ENCODE measurements at places on chromosomes 6 and 20.

GRCh38 chr6:30446259-30446658, 43.0 kb upstream of the HLA-E start:
- H3K4me3 ChIP-seq: no peak overlapping the region
- H3K36me3 ChIP-seq: no peaks in the 10 kb centered on the region
- no peaks in the 10 kb centered on the region for H3K4me1 ChIP-seq
- peaks cover 91% of the 10 kb centered on the region for H3K27me3 ChIP-seq

- H3K36me3 ChIP-seq: no peaks in the 10 kb centered on the region
- H3K4me1 ChIP-seq: no peaks in the 10 kb centered on the region
- H3K27ac ChIP-seq: no peak overlapping the region
- no peaks in the 10 kb centered on the region for H3K27me3 ChIP-seq
- no peak overlapping the region for H3K4me3 ChIP-seq
Observed at GRCh38 chr6:22064558-22064957, 232.3 kb downstream of the PRL start.

GRCh38 chr20:61184194-61184593, 67.9 kb upstream of the CDH4 start:
- H3K27ac ChIP-seq: no peak overlapping the region
- H3K4me1 ChIP-seq: no peaks in the 10 kb centered on the region
- DNase-seq: no peak
- H3K4me3 ChIP-seq: no peak overlapping the region

DNA sequence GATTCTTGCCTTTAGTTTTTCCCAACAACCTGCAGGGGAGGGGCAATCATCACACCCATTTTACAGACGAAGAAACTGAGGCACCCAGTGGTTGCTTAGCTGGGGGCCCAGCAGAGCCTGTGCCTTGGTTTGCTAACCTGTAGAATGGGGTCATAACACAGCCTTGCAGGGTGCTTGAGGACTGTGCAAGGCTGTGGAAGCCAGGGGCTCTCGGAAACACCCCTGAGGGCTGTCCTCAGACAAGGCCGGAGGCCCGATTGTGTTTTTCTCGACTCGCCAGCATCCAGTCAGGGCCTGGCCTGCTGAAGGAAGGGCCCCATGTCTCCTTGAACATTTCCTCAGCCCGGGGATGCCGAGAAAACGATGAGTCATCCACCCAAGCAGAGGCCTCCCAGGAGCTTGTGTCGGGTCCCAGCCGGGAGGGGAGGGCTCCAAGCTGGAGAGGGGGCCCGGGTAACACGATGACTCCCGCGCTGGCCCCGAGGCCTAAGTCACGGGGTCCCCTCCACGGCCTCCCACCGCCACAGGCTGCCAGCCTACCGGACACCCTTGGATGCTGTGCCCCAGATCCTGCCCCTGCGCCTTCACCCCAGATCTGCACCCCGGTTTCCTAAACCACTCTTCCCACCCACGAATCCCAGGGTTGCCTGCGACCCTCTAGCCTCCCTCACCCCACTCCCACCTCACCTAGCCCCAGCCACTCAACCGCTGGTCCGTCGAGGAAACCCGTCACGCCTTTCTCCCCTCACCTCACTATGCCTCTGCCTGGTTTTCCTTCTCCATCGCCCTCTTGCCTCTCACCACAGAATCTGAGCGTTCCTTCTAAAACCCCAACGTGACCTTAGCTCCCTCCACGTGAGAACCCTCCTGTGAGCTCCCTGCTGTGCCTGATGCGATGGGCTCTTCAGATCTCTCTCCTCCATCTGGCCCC, 10.6 kb downstream of the NOL4L start:
- H3K27ac ChIP-seq: no peak overlapping the region
- no peaks in the 10 kb centered on the region for H3K27me3 ChIP-seq
- no peaks in the 10 kb centered on the region for H3K36me3 ChIP-seq
- DNase-seq: no peak

- no peaks in the 10 kb centered on the region for H3K27me3 ChIP-seq
- H3K27ac ChIP-seq: no peak overlapping the region
- peaks cover 17% of the 10 kb centered on the region for H3K4me1 ChIP-seq
- DNase-seq: no peak
Observed at GRCh38 chr20:31915491-31916280, 36.2 kb downstream of the PDRG1 start.

GRCh38 chr6:35725721-35726438, 11.0 kb upstream of the ARMC12 start:
- no peak overlapping the region for H3K4me3 ChIP-seq
- no peak overlapping the region for H3K27ac ChIP-seq
- peaks cover 11% of the 10 kb centered on the region for H3K27me3 ChIP-seq
- H3K4me1 ChIP-seq: peaks cover 51% of the 10 kb centered on the region
- DNase-seq: no peak

GRCh38 chr6:92967362-92967761, 452.0 kb downstream of the EPHA7 start:
- no peaks in the 10 kb centered on the region for H3K4me1 ChIP-seq
- no peak overlapping the region for H3K27ac ChIP-seq
- DNase-seq: no peak
- no peak overlapping the region for H3K4me3 ChIP-seq

DNA sequence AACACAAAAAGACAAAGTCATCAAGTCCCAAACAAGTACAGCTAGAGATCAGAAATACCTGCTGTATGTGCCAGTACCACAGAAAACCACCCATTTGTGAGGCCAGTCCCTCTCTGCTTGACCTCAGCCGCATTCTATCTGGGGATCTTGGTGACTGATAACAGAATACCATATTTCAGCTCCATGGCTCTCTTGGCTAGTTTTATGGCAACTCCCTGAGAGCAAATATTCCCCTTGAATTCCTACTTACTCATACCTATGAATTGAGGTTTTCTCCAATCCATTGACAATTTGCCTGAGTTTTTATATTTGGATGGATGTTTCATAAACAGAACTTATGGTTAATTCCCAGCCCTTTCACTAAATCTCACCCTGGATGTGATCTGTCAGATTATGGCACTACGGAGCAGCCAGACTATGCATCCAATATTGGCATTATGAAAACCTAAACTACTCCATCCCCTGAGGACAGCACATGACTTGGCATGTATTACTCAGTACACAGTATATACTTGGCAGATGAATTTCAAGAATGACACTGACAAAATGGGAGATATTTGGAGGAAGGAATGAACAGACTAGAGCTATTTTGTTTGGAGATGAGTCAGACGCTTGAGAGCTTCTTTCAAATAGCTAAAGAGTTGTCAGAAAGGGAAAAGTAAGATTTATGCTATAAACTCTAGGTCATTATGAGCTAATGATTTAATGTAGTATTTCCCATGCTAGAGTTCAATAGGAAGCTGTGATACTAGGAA, 95.7 kb downstream of the PRDM1 start:
- no peak overlapping the region for H3K27ac ChIP-seq
- no peaks in the 10 kb centered on the region for H3K36me3 ChIP-seq
- no peak for DNase-seq
- H3K4me3 ChIP-seq: no peak overlapping the region
- peaks cover 10% of the 10 kb centered on the region for H3K4me1 ChIP-seq

DNA sequence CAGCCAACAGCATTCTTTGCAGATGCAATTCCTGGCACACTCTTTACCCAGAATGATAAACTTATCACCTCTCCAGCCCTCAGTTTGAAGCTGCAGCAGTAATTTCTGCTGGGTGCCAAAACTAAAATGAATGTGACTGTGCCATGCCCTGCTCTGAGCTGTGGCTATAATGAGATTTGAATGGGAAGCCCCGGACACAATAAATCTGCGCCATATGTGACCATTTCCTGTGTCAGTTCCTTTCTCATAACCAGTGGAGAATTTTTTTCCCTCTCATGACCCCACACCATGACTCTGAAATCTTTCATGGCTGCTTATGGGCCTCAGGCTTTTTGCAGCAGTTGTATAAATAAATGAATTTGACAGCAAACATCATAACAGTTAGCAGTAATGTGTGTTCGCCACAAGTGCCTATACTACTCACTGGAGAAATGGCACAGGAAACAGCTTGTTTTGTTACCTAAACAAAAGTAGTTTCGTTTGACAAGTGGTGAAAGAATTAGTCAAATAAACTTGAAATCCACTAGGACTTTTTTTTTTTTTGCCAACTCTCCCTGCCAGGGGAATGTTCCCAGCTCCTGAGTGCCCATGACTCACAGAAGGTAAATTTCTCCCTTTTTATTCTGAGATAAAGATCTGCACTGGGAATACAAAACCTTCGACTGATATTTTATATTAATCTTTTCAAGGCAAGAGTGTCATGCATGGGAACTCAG, 408.4 kb downstream of the PKHD1 start:
- no peak overlapping the region for H3K27ac ChIP-seq
- peaks cover 6% of the 10 kb centered on the region for H3K4me1 ChIP-seq
- no peak for DNase-seq
